ENCODE measurements at places on chromosomes 3 and 15. TPM values are rescaled to one million over a fixed set of nuclear protein-coding genes. Genes with fewer than 3 reads are reported as not detected.

Gene LYSMD4
- 5.3 TPM for total RNA-seq

Gene PATL2
- total RNA-seq: 0.09 TPM

Gene VGLL3
- total RNA-seq: 28.0 TPM

Gene TXNRD3
- total RNA-seq: 6.0 TPM

Gene SH3BP5
- total RNA-seq: 98.2 TPM

Gene ZIC1
- total RNA-seq: not detected

Gene CYP8B1
- not detected for total RNA-seq

Gene FGF7
- total RNA-seq: 0.18 TPM

Gene CTXN2
- total RNA-seq: under 0.01 TPM

Gene ITGA11
- total RNA-seq: 0.54 TPM

Gene RBMS3
- total RNA-seq: 42.9 TPM

Gene RTP3
- total RNA-seq: not detected

Measured in endothelial cell of coronary artery (primary cell).